CD4-positive, alpha-beta T cell treated with Interleukin-4 for 1 hour (primary cell): ENCODE measurements at places on chromosomes 7 and 10.

GRCh38 chr10:35558276-35558675 is 46.9 kb upstream of the GJD4 start:
- DNase-seq, result no peak

GRCh38 chr7:105279688-105280007 is 109.1 kb downstream of the SRPK2 start:
- DNase-seq, result no peak

DNA sequence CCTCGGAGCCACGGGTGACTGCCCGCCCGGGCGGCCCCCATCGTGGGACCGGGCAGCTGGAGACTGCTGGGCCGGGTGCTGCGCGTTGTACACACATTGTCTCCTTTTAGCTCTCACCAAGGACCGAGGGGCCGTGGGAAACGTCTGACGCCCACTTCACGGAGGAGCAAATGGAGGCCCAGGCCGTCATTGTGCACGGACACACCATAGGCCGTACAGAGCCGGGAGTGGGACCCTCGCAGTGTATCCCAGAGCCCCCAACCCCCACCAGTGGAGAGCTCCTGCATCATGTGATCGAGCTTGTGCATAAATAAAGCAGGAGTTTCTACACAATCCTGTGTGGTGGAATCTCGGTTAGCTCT is 722 bp downstream of the DENND10 start:
- DNase-seq, result no peak

DNA sequence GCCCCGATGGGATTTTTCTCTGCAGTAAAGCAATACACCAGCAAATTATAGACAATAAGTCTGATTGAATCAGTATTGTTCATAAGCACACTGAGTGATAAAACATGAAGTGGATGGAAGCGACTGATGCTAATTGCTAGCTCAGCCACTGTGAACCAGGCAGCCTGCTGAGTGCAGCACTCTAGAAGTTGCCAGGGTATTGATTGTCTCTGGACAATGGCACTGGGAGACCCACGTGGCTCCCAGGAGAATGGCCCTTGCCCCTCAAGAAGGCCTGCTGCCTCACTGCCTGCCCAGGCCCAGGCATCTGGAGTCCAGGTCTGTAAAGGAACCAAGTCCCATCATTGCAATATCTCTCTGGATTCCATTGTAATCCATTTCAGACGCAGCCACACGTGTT is 80.4 kb upstream of the TCERG1L start:
- no peak for DNase-seq

GRCh38 chr7:69374044-69374425 is 224.2 kb upstream of the AUTS2 start:
- DNase-seq, result no peak

- no peak for DNase-seq
These were observed 4.7 kb upstream of the CREB5 start for GRCh38 chr7:28407651-28408050.

DNA sequence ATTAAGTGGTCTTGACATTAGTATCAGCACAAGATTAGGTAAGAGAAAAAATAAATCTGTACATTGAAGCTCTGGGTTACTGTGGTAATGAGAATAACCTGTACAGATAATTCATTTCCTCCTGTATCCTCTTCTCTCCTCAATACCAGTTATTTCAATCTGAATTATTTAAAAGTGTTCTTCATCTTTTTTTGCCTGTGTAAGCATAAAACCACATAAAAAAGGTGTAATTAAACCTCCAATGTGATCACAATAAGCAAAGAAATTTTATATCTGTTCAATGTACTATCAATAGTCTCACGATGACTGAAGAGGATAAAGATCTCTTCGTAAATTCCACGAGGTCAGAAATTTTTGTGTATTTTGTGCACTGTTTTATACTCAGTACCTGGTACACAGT is 1.2 kb upstream of the MYPN start:
- no peak for DNase-seq

GRCh38 chr7:46157404-46157803 is 236.3 kb upstream of the IGFBP3 start:
- no peak for DNase-seq

DNA sequence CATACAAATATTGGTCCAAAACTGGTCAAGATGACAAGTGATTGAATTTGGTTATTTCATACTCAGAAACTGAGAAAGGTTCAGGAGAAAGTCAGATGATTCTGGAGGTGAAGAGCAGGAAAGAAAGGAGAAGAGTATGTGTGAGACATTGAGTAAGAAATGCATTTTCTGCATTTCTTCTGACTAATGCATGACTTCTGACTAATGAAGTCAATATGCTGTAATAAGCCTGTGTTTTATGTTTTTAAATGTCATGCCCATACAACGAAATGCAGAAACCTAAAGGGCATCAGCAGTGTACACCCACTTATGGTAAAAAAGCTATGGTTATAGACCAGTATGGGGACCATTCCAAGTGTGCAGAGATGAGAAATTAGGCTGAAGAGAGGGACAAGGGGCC is 1227.8 kb upstream of the SORCS1 start:
- DNase-seq, result no peak

DNA sequence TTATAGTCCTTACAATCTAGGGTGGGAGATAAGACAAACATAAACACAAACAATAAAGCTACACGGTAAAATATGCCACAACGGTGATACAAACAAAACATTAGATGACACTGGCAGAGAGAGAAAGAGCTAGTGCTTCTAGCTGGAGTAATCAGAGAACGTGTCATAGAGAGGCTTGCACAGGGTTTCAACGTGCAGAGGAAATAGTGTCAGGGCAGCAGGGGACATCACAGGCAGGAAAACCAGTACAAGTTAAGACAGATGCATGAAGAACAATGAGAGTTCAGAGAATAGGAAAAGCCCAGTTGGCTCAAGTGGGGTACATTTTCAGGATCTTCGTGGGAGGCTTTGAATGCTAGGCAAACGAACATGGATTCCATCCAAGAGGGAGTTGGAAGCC is 91.4 kb downstream of the ZNF438 start:
- DNase-seq, result no peak

GRCh38 chr10:103479135-103479534 is at the start of gene CALHM3:
Gene CALHM3, minus strand, starts transcription at chr10:103479240. Its CDS starts 208 bp downstream, at chr10:103479032.
- DNase-seq, result no peak

- no peak for DNase-seq
These were observed 215.6 kb downstream of the DOCK4 start for GRCh38 chr7:111990643-111991042.

DNA sequence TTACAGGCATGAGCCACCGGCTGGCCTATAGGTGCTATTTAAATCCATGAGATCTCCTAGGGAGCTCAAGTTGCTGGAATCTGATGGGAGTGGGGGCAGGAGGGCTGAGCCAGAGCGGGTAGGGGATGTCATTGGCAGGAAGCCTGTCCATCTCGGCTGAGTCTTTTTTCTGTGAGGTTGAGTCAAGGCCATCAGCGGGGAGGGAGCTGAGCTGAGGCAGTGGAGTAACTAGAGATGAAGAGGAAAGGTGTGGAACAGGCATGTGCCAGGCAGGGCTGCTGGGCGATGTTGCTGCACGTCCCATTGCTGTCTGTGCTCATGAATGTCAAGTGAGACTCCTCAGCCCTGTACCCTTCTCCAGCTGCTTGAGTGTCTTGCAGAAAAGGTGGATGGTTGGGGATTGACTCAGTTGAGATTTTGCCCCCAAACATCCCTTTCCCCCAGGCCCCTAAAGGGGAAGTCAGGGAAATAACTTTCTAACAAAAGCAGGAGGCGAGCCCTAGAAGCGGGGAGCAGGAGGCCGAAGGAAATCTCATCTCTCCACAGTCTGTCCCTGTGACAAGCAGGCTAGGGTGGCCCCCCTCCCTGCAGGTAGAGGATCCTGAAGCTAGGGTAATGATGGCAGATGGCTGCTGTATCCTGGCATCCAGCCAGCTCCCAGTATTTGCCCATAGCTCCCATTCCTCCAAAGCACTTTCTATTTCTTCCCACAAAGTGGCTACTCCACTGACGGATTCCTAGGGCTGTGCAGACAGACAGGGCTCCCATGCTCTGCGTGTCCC is 5.4 kb downstream of the ATP6V1F start:
- no peak for DNase-seq

- DNase-seq, result no peak
These were observed 126.4 kb downstream of the JCAD start for GRCh38 chr10:29932991-29933390.

- no peak for DNase-seq
These were observed 827 bp upstream of the FASTK start for GRCh38 chr7:151081170-151082101.

GRCh38 chr7:108285003-108285368 is 154.8 kb upstream of the LAMB4 start:
- no peak for DNase-seq

GRCh38 chr10:116691635-116692034 is 50.7 kb downstream of the HSPA12A start:
- no peak for DNase-seq

DNA sequence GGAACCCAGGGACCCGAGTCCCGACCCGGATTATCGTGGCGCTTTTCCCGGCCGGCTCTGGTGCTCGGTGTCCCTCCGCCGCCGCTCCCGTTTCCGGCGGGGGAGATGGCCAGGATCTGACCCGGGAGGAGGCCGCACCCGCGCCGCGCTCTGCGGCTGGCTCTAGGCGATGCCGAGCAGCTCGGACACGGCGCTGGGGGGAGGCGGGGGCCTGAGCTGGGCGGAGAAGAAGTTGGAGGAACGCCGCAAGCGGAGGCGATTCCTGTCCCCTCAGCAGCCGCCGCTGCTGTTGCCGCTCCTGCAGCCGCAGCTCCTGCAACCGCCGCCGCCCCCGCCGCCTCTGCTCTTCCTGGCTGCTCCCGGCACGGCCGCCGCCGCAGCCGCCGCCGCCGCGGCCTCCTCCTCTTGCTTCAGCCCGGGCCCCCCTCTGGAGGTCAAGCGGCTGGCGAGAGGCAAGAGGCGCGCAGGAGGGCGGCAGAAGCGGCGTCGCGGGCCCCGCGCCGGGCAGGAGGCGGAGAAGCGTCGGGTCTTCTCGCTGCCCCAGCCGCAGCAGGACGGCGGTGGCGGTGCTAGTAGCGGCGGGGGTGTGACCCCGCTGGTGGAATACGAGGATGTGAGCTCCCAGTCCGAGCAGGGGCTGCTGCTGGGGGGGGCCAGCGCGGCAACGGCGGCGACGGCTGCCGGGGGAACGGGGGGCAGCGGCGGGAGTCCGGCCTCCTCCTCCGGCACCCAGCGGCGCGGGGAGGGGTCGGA is 593 bp downstream of the CDK13 start:
- DNase-seq, result peak; percentile 25

DNA sequence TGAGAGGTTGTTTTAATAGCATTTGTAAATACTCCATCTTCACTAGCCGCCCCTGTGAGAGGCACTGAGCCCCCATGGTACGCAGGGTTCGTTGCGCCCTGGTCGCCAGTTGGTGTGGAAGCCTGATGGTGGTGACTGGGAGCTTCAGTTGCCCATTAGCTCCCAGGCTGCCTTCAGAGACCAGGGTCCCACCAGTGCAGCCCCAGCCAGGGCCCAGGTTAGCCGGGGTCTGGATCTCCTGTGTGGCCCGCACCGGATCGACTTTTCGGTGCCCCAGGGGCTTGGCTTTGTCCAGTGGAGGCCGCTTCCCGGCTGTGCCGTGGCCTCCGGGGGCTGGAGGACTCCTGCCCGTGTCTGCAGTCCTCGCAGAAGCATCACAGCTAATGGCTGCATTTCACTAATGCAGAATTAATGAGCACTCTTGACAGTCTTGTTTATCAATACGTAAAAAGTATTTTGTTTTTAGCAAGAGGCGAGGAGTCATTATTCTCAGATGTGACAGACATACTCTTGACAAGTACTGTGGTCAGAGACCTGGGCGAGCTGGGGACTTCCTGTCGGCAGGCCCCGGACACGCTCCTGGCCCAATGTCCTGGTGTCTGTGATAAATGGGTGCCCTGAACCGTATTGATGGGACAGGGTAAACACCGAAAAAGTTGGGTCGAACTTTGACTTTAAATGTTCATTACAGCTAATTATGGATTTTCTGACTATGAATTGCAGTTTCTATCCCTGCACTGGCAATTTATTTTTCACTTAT is 99.8 kb downstream of the NKX6-2 start:
- no peak for DNase-seq
